ENCODE measurements at places on chromosomes 5 and 9.
A peak's percentile ranks its signal among the peaks of the same experiment; 100 is the strongest.

- no peak for DNase-seq
These were observed 61.3 kb downstream of the DROSHA start for GRCh38 chr5:31470608-31471007.

- no peak for DNase-seq
These were observed 2.3 kb upstream of the RASEF start for GRCh38 chr9:83065233-83065632.

DNA sequence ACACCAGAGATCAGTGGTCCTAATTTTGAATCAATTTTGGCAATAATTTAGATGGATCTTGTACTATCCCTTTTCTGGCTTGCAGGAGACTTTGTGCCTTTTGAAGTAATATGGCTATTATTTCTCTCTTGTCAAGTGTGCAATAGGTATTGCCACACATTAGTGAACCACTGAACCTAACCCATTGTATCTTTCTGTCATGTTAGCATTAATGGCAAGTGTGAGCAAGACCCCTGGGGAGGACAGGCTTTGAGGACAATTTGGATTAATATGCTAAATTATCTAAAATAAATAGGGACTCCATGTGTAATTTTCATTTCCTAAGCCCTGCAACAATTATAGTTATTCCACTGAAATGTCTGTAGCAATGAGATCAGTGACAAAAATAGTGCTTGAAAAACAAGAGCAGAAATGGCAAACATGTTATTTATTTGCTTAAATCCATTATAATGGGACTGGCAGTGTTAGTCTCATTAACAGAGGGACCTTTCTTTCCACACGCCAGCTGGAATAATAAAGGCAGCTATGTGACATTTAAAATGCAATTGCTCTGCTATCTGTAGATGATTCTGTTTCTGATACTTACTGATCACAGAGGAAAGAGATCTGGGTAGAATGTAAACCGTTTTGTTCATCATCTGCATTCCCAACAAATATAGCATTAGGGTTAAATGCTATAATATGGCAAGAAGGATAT is 753.3 kb upstream of the ZNF608 start:
- peak; percentile 85 for DNase-seq

GRCh38 chr9:16624744-16625117 is 245.7 kb downstream of the BNC2 start:
- no peak for DNase-seq

DNA sequence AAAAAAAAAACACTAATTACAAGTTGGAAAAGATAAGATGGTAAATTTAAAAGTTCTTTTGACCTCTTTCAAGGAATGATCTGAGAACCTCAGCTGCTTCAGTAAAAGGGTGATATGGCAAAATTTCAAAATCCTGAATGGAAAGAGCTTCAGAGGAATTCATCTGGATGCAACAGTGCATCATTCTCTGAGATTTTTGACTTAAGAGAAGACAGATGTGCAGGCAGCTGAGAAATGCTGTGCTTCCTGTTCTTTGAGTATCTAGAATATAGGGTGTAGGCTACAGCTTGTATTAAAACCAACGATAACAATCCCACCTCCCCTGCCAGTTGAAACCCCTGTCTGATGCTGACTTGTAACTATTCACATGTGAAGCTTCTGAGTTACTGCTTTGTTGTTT is 6.2 kb downstream of the FRMPD1 start:
- no peak for DNase-seq

- peak; percentile 18 for DNase-seq
These were observed at the start of gene TNFSF15 for GRCh38 chr9:114805670-114806525. TNFSF15 (minus strand) TSS chr9:114806039; CDS start chr9:114806012, 27 bp downstream.

DNA sequence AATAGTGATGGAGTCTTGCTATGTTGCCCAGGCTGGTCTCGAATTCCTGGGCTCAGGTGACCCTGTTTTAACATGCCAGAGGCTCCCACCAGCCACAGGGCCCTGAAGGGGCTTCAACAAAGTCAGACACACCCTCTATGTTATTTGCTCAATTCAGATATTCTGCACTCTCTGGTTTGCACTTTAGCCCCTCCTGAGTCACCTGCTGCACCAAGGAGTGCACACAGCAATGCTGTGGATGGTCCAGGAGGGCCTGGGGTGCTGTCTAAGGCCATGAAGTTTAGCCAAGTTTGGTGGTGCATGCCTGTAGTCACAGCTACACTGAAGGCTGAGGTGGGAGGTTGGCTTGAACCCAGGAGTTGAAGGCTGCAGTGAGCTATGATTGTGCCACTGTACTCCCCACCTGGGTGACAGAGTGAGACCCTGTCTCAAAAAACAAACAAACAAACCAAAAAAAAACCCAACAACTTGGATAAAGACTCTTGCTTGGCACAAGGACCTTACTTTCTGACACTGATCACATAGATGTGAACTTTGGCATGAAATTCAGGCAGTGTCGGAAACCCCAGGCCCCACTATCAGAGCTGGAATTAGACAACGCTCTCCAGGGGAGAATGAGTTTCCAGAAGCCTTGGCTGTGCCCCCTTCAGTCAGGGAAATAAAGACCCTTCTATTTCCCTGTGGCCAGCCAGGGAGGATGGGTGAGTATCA is 39.7 kb upstream of the CDKN2AIPNL start:
- DNase-seq = no peak

- no peak for DNase-seq
These were observed 33.1 kb downstream of the EPB41L4A start for GRCh38 chr5:112385969-112386368.

DNA sequence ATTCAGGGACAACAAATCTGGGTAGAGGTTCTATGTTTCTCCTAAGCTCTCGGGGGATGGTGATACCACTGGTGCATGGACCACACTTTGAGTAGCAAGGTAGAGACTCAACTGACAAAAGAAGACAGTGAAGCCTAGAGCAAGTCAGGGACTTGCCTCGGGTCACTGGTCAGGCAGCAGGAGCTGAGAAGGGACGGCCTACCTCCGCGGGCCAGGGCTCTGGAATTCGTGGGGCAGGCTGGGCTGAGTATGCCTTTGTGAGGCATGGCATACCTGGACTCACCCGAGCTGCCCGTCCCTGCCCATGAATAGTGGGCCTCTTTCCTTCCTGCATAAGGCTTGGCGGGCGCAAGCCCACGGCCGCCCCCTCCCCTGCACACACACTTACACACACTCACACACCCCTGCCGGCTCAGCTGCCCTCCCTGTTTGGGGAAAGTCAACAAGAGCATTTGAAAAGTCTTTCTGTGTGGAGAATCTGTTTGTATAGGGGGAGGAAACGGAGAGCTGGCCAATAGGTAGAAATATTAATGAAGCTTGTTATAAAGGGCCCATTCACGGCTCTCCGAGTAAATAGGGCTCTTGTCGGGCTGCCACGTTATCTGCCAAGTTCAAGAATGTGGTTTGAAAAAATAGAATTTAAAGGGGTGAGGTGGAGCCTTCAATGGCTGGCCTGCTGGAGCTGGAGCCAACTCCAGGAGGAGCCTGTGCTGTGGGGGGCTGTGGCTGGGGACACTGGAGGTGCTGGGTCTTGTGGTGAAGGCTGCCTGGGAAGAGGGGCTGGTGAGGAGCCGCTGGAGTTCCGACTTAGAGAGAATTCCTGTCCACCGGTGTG is 19.1 kb upstream of the KIF12 start:
- DNase-seq = peak; percentile 56

GRCh38 chr5:11026543-11026942 is 265.5 kb upstream of the DAP start:
- no peak for DNase-seq

GRCh38 chr9:10062629-10063395 is 550.0 kb downstream of the PTPRD start:
- DNase-seq = no peak

- no peak for DNase-seq
These were observed 51.7 kb downstream of the SHB start for GRCh38 chr9:38017149-38017884.

DNA sequence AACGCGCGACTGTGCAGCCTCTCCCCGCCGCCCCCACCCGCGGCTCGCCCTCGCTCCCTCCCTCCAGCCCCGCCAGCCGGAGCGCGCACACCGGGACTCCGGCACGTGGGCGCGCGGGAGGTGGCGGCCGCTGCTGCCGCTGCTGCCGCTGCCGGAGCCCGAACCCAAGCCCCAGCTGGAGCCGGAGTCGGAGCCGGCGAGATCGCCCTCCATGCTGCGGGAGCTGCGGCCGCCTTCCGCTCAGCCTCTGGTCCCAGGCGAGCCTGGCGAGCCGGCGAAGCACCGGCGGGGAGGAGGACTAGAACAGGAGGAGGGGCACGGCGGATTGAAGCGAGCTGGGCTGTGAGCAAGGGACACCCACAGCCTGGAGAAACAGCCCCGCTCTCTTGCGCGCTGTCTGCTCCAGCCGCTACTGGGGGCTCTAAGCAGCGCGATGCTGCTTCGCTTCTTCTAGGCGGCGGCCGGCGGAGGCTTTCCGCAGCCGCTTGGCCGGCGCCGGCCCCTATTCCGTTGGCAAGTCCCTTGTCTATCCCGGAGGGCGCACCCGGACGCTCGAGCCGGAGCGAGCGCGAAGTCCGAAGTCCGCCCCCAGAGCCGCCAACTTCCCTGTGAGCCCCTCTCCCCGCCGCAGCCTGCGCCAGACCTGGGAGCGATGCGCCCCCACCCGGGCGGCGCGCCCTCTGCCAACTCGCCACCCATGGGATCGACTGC is 598.7 kb upstream of the SGCD start:
- DNase-seq = peak; percentile 74

DNA sequence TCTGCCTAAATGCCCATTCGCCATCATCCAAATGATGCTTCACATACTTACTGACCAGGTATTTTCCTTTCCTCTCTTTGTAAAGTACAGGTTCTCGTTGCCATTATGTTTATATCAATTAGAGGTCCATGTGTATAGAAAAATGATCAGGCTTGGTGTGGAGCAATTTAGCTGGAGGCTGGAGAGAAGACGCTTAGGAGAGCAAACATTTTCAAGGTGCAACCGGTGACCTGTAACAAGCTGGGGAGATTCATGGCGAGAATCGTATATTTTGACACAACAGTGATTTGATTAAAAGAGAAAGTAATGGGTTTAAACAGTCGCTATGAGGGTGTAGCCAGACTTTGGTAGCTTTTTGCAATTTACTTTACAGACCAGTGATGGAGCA is 170.9 kb upstream of the TBCA start:
- DNase-seq = no peak

DNA sequence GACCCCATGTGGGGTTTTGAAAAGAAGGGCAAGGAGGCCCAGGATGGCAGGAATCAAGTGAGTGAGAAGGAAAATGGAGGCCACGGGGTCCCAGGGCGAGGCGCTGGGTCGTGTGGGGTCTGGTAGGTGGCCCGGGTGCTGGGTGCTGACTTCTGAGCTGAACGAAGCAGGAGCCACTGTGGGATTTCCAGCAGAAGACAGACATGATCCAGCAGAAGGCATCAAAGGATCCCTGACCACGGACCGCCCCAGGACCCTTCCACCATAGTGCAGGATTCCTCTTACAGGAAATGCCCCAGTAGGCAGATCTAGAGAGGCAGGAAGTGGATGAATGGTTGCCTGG is 106.7 kb downstream of the ADAMTS2 start:
- no peak for DNase-seq

DNA sequence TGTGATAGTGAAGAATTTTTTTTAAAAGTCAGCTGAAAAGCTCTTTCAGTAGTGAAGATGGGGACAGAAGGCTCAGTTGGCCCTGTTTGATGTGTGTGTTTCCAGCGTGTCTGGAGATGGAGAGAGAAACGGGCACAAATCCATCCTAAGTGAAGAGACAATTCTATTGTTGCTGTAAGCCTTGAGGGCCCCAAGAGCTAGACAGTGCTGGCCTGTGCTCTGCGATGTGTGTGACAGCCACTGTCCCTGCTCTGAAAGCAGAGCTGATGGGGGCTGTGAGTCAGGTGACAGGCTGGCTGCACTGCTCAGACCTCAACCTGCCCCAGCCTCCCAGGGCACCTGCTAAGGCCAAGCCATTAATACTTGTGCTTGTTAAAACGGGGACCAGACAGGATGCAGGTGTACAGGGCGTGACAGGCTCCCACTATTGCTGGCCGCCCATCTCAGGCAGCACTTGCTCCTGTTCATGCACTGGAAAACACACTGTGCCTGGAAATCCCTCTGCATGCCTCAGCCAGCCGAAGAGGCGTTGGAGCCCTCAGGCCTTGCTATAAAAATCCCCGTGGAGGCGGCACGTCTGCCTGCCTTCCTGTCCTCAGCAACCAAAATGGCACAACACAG is 44.6 kb upstream of the SEMA4D start:
- DNase-seq = no peak

- DNase-seq = no peak
These were observed 559.0 kb upstream of the FTMT start for GRCh38 chr5:121292664-121293063.

DNA sequence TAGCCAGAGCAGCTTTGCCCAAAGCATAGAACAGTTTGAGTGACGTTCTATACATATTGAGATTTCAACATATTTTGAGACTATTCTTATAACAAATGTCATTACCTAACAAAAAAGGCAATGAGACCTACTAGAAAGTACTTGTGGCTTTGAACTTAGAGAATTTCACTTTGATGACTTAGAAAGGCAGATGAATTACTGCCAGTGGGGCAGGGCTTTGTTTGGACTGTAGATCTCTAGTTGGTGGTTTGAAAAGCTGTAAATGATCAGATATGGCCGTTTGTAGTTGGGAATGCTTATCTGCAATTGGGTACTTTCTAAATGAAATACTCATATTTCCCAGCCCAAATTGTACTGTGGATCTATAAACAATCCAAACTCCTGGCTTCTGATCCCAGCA is 28.1 kb downstream of the SOX30 start:
- DNase-seq = no peak

DNA sequence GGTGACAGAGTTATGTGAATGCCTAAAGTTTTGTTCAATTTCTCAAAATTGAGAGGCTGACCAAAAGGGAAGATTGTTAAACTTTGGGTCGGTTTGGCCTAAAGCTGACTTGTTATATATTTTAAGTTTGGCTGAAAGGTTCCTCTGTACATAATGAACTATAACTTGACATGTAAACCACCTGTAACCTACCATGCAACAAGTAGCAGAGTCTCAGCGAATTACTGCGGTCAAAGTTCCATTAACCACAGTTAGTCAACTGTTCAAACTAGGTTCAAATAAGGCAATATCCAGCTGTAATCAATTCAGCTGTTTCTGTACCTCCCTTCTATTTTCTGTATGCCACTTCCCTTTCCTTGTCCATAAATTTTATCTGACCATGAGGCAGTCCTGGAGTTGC is 325.1 kb upstream of the NMUR2 start:
- no peak for DNase-seq

DNA sequence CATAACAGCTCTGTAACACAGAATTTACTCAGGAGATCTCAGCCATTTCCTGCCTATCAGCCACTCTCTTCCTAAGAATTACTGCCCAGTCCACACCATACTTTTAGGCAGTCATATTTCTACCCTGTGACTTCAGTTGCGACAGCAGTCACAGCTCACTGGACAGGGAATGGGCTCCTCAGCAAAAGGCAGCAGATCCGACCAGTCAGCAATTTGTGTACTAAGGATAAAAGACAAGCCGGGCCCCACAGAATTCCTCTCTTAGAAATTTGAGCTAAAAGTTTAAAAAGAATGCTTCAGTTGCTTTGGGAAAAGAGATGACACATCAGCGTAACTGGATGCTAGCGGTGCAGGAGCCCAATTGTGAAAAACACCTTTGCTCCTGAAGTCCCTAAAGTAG is 172.1 kb downstream of the ENC1 start:
- no peak for DNase-seq

- DNase-seq = no peak
These were observed 445.0 kb upstream of the SMC2 start for GRCh38 chr9:103649086-103649485.

GRCh38 chr5:73312146-73312871 is 136.3 kb downstream of the FOXD1 start:
- no peak for DNase-seq

Measured in NCI-H2081 (cell line).